ENCODE measurements at places on chromosomes 1 and 21.
A peak's percentile ranks its signal among the peaks of the same experiment; 100 is the strongest.

DNA sequence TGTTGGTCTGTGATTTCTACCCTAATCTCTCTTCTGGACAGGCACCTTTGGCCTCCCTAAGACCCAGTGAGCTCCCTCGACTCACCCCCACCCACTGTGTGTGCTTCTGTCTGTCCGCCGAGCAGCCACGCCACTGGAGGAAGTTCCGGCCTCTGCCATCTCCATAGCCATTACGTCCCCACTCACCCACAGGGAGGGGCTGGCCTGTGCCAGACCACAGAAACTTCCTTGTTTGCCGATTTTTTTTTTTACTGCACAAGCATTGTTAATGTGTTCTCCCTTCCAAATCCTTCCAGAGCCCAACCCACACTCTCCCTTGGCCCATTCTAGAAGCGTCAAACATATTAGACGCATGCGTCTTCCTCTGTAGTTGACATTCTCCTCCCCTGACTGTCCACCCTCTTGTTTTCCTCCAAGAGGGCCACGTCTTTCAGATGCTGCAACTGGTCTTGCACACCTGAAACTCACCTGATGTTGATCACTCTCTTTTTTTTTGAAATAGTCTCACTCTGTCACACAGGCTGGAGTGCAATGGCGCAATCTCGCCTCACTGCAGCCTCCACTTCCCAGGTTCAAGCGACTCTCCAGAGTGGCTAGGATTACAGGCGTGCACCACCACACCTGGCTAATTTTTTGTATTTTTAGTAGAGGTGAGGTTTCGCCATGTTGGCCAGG lies 72.3 kb downstream of the EVA1C start:
- no peaks in the 10 kb centered on the region for H3K4me1 ChIP-seq
- no peak for DNase-seq
- H3K27me3 ChIP-seq = no peaks in the 10 kb centered on the region
- no peaks in the 10 kb centered on the region for H3K36me3 ChIP-seq

- H3K4me1 ChIP-seq = peaks cover 2% of the 10 kb centered on the region
- no peak for DNase-seq
- H3K36me3 ChIP-seq = no peaks in the 10 kb centered on the region
- H3K27ac ChIP-seq = no peak overlapping the region
- no peak overlapping the region for H3K4me3 ChIP-seq
- H3K27me3 ChIP-seq = no peaks in the 10 kb centered on the region
Observed at GRCh38 chr1:22426781-22427180, 24.9 kb upstream of the ZBTB40 start.

DNA sequence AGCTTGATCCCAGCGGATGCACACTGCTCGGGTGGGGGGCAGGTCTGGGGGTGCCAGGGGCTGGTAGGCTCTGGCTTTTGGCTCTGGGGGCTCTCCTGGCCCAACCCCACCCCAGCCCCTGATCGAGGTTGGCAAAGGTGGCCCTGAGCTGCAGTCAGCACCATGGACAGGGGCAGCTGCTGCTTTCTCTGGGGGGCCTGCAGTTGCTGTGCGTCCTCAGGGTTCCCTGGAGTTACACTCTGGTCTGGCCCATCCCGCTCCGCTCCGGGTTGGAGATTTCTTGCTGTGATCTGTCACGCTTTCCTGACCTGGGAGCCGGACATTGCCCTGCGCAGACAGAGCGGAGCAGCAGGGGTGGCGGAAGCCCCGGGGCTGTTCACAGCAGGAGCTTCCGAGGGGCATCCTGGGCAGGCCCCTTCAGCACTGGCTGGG lies 8.0 kb upstream of the PLCH2 start:
- H3K4me1 ChIP-seq = no peaks in the 10 kb centered on the region
- peak; percentile 91 for DNase-seq
- no peaks in the 10 kb centered on the region for H3K36me3 ChIP-seq
- H3K4me3 ChIP-seq = no peak overlapping the region
- H3K27me3 ChIP-seq = no peaks in the 10 kb centered on the region

DNA sequence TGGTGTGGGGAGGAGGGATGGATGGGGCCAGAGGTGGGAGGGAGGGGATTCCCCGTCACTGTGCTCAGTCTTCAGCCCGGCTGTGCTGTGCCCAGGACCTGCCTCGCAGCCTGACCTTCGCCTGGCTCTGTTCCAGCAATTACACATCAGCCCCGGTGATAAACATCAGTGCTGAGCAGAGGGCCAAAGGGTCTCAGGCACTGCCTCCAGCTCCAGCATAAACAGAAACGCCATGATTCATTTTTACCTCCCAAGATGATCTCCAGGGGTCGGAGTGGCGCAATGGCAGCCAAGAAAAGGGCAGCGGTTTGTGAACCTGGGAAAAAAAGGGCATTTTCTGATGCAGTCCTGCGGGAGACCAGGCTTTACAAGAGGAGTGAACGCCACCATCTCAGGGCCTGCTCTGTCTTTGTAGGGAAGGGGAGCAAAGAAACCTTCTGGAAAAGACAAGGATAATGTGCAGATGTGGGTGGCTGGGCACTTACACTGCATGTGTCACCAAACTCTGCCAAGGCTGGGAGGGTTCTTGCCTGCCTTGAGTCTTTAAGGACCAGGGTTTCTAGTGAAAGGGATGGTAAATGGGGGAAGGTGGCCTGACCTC lies 28.1 kb downstream of the SHISA4 start:
- no peak overlapping the region for H3K4me3 ChIP-seq
- DNase-seq = no peak
- no peaks in the 10 kb centered on the region for H3K4me1 ChIP-seq
- no peak overlapping the region for H3K27ac ChIP-seq

GRCh38 chr1:84078842-84079202 lies 65.2 kb upstream of the PRKACB start:
- H3K4me1 ChIP-seq = peaks cover 3% of the 10 kb centered on the region
- DNase-seq = no peak
- no peaks in the 10 kb centered on the region for H3K27me3 ChIP-seq

DNA sequence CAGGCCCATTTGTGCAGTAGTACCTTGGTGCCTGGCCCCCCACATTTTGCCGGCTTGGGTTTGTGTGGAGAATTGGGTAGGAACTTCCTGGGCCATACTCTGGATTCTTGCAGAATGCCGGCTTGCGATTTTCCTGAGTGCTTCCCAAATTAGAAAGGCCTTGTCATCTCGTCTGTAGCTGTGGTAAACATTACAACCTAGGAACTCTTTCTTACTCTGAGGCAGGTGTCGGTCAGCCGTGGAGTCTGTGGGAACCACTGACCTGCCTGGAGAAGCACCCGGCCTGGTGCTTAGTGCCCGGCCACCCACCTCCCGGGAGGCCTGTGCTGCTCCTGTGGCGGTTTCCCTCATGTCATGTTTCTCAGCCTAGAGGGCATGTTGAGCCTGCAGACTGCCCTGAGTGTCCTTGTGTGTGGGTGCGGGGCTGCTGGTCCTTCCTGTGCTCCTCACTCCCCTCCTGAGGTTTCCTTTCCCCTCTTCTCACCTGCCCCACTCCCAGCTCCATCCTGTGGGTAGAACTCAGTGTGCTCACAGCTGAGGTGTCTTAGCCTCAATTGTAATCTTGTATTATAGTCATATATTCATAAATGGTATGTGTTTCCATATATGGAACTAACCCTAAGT lies 64.7 kb downstream of the S100B start:
- no peaks in the 10 kb centered on the region for H3K4me1 ChIP-seq
- no peak for DNase-seq
- no peak overlapping the region for H3K4me3 ChIP-seq

GRCh38 chr1:184691719-184692324 lies 62.8 kb downstream of the EDEM3 start:
- no peak for DNase-seq
- H3K36me3 ChIP-seq = peaks cover 5% of the 10 kb centered on the region
- H3K4me1 ChIP-seq = peaks cover 16% of the 10 kb centered on the region
- H3K27me3 ChIP-seq = no peaks in the 10 kb centered on the region
- no peak overlapping the region for H3K4me3 ChIP-seq
- H3K27ac ChIP-seq = no peak overlapping the region

Data from endodermal cell (in vitro differentiated cells).